ENCODE measurements at places on chromosomes 1 and 21.

GRCh38 chr1:231177226-231177625 lies 15.4 kb downstream of the TRIM67 start:
- DNase-seq, result no peak

- no peak for DNase-seq
These were observed 34.4 kb downstream of the STUM start for GRCh38 chr1:226582966-226583365.

GRCh38 chr1:151282883-151283725 lies 1.0 kb downstream of the ZNF687 start:
- no peak for DNase-seq

DNA sequence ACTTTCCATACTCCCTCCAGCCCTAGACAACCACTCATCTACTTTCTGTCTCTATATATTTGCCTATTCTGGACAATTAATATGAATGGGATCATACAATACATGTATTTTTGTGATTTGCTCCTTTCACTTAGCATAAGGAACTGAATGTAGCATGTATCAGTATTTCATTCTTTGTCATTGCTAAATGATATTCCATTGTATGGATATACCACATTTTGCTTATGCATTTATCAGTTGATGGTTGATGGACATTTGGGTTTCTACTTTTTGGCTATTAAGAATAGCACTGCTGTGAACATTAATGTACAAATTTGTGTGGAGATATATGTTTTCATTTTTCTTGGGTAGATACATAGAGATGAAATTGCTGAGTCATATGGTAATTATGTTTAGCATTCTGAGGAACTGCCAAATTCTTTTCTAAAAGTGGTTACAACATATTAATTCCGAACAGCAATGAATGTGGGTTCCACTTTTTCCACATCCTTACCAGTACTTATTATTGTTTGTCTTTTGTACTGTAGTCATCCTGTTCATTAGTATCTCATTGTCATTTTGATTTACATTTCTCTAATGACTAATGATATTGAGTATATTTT lies 121.0 kb downstream of the LRRC40 start:
- DNase-seq, result no peak

DNA sequence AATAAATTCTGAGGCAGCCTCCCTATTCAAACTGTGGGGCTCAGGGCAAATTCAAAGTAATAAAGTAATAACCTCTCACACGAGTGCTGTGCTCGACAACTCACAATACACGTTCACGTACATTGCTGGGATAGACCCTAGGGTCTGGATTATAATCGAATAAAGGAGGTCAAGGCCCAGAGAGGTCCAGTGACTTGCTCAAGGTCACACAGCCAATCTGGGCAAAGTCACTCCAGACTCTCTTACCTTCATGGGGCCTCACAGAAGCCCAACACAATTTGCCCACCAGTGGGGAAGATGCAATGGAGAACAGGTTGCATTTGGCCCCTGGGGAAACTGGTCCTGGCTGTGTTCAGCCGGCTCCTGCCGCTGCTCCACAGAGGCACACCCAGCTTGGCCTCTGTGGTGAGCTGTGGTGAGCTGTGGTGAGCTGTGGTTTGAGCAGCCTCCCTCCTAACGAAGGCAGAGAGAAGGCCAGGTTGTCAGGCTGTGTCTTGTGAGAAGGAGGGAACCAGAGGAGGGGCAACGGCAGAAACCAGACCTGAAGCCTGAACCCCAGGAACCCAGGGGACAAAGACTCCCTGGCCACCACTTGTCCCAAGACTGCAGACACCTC lies 35.1 kb downstream of the NUAK2 start:
- DNase-seq, result peak; percentile 54

DNA sequence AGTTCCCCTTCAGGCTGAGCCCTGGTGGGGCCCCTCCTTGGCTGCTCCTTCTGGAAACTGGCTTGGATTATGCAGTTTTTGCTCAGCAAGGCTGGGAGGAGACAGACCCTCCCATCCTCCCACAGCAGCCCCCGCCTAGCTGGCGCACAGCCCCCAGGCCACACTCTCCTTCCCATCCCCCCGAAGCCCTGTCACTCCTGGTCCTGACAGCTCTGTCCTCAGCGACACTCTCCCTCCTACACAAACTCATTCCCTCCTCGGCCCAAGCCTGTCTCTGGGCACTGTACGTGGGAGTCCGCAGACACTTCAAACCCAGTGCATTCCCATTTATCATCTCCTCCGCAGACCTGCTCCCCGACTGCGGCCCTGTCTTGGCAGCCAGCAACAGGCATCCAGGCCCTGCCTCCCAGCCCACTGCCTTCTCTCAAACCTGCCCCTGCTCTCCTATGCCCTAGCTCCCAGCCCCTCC lies 25.0 kb upstream of the EPHB2 start:
- DNase-seq, result no peak

GRCh38 chr1:108893141-108893530 lies 16.4 kb downstream of the GPSM2 start:
- DNase-seq, result no peak

GRCh38 chr1:55213151-55213884 lies 1.8 kb downstream of the USP24 start:
- DNase-seq, result no peak

DNA sequence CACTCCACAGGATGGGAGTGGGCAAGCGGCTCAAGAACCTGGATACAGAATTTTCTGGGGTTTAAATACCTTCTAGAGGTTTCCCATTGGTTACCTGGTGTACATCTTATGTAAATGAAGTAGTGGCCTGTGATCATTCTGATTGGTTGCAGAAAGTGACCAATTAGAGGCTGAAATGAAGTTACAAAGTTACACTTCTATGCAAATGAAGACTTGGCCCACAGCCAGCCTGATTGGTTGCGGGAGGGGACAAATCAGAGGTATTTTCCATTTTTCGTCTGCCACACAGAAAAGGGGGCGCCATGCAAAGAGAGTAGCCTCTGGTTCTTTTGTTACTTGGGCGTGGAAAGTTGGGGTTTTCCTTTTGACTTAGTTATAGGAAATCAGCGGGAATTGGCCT lies 8.9 kb downstream of the KCNAB2 start:
- DNase-seq, result no peak

GRCh38 chr1:54559771-54560231 lies 11.8 kb downstream of the ACOT11 start:
- DNase-seq, result no peak

DNA sequence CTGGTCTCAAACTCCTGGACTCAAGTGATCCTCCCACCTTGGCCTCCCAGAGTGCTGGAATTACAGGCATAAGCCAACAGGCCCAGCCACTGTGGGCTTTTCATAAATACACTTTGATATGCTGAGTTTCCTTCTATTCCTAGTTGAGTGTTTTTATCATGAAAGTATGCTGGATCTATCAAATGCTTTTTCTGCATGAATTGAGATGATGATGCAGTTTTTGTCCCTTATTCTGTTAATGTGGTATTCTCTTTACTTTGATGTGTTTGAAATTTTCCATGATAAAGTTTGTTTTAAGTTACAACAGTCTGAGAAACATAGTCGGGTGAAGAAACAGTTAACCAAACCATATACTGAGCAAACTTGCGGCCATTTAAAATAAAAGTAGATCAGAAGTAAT lies 24.1 kb downstream of the RNF115 start:
- DNase-seq, result no peak

- no peak for DNase-seq
These were observed 254.4 kb downstream of the FOXD2 start for GRCh38 chr1:47692196-47692595.

DNA sequence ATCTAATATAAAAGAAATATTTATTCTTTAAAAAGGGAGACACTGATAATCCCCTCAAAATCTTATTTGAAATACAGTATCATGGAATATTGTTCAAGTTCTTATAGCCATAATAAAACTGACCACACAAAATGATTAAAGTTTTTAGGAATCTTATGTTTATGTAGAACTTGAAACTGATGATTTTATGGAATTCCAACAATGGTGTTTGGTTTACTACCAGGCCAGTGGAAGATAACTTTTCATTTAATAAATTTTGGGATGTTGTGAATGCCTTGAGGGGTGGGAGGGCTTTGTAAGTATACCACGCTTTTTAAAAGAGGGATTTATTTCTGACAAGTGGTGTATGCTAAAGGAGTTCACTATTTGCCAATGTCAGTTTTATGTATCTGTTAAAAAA lies 87.7 kb downstream of the RAB3GAP2 start:
- DNase-seq, result no peak

GRCh38 chr1:223652436-223652941 lies 13.0 kb downstream of the CAPN8 start:
- DNase-seq, result no peak

DNA sequence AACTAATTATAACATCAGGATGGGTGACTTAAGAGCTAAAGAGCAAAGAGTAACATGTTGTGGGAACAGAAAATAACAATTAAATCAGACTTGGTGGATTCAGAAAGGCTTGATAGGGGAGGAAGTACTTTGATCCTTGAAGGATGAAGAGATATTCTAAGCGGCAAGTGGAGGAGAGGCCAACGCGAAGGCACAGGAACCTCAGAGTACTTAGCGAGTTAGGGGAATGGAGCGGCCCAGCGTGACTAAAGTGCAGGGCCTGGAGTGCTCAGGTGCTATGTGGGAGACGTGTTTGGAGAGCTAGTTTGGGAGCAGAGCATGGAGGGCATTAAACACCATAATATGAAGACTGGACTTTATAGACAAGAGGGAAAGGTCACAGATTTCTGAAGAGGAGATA lies 64.3 kb downstream of the ADCY10 start:
- no peak for DNase-seq

GRCh38 chr21:25370311-25370744 lies 237.0 kb downstream of the MRPL39 start:
- no peak for DNase-seq

DNA sequence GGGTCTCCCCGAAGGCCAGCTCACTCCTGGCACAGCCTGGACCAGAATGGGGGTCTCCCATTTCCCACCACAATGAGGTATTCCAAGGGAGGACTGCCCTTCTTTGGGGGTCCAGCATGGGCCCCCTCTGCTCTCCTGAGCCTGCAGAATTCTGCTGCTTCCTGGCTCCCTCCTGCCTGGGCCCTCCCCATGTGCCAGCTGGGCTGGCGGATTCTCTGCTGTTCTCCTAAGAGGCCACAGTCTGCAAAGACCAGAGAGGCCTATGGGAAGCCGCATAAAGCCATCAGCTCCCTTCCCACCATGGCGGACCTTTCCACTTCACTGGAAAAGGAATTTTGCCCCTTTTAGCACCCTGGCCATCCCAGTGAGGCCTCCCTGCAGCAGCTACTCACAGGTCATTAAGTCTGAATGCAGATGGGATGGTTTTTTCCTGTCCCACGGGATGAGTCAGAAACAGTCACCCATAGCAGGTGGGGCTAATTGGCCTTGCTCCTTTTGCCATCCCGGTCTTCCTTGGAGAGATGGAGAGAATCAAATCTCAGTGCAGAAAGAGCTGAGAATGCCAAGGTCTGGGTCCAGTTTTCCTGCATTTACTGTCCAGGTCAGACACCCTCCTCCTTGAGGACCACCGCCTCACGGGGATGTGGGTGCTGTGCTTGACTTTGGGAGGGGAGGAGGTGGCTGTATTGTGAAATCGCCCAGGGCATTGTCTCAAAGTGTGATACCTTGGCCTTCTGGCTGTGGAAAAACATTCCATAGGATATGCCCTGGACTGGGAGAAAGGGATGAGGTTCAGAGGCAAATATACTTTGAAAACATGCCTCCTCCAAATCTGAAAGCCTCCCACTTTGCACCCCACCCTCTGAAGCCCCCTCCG lies 23.2 kb downstream of the MYBPH start:
- DNase-seq, result no peak

- DNase-seq, result no peak
These were observed 38.3 kb downstream of the ELK4 start for GRCh38 chr1:205593532-205593931.

- no peak for DNase-seq
These were observed 38.8 kb upstream of the GPR153 start for GRCh38 chr1:6299557-6300165.

DNA sequence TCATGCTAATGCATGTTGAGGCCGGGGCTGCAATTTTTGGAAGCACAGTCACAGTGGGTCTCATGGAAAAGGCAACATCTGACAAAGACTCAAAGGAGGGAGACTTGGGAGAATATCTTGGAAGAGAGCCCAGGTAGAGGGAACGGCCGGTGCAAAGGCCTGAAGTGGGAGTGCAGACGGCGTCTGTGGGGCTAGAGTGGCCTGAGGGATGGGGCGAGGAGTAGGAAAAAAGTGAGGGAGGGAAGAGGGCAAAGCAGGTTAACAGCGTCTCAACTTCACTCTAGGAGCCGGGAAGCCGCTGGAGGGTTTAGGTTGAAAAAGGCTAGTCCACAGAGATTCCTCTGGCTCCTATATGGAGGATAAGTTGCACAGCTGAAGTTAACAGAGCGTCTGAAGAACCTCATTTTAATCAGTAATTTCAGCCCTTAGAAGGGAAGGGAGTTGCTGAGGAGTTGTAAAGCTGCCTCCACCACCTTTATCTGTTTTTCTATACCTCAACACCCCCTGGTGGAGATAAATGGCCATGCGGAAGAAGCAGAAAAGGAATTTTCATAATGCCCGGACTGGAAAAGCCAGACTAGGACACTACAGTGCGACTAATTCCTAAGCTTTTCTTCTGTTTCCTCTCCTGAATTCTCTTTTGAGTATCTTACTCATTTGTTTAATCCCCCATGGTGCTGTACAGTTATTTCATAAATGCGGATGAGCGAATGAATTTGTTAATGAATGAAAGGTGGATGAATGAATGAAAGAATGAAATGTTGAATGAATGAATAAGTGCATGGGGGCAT lies 78.7 kb upstream of the ZNF281 start:
- DNase-seq, result no peak

- no peak for DNase-seq
These were observed 1.1 kb upstream of the RHOC start for GRCh38 chr1:112708002-112708448.

GRCh38 chr1:198693321-198693720 lies 54.5 kb downstream of the PTPRC start:
- no peak for DNase-seq

DNA sequence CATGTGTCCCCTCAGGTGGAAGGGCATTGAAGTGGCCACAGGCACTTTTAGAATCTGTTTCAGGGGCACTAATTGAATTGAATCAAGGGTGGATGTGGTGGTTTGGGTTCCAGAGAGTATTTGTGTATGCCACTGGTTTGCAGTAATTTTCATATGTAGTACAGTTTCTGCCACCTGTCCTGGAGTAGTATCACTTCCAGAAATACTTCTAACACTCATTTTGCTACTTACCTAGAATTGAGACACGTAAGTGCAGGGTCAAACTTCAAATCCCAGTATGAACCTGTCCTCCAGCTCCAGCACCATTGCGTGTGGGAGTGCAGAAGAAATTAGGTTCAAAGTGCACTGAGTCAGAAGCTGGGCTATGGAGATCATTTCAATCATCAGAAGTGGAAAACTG lies 26.8 kb downstream of the RSPH1 start:
- no peak for DNase-seq
